Esophagus squamous epithelium (tissue), 5 donors: ENCODE measurements at places on chromosomes 1 and 21.

DNA sequence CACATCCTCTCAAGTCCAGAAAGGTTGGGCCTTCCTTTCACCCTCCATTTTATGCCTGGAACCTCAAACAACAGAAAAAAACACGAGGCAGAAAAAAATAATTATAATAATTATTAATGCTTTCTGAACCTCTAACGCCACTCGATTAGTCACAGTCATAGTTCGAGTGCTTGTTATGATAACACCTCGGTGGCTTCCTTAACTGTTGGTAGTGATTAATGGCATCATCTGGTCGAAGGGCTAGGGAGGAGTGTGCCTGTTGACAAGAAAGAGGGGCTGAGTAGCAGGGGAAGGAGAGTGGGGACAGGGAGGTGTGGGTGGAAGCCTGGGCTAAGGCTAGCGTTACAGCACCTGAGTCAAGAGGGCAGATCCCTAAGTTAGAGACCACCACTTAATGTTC, 21.3 kb upstream of the IL10 start:
- DNase-seq = no peak

- no peak for DNase-seq
These were observed 3.9 kb upstream of the NHLH1 start for GRCh38 chr1:160363010-160363409.

GRCh38 chr1:77416692-77417450, 135.1 kb downstream of the AK5 start:
- no peak for DNase-seq

DNA sequence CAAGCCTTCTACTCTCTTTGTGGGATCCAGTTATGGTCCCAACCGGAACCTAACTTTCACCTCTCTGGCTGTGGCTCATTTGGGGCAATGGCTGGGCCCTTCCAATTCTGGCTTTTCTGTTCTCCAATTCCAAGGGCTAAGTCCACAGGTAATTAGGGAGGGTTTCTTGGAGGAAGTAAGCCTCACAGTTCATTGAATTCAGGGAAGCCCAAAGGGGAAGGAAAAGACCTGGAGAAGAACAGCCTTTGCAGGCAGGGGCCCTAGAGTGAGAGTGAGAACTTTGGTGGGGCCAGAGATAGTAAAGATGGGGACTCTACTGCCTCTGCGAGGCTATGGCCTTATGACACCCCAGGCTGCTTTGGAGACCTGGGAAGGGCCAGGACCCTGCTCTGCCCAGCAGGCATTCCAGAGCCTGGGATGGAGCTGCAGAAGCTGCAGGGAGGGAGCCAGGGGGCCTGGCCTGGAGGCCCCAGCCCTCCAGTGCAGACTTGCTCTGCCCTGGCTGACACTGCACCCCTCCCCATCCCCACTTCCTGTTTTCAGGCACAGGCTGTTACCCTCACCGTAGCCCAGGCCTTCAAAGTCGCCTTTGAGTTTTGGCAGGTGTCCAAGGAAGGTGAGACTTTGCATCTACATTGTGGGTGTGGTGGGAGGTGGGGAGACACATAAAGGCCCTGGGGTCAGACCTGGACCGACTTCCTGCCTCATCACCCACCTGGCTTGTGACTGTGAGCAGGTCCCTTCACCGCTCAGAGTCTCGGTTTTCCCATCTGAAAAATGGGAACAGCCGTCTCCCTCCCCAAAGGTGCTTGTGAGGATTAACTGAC, 18.9 kb downstream of the LDLRAP1 start:
- peak; percentile 37 for DNase-seq

DNA sequence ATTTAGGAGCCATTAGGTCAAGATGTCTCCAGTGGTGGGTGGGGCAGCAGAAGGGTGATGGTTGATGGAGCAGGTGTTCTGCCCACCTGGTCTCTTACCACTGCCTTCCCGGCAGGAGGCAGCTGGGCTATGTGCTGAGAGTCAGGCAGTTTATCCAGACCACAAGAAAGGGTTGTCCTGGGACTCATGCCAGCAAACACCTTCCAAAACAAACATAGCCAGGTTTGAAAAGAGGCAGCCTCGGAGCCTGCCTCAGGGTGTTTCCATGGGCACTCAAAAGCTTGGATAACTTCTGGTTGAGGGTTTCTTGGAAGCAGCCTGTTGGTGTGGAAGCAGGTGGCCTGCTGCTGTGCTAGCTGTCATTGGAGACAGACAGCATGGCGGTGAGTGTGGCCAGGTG, 187.2 kb downstream of the PCP4 start:
- DNase-seq = no peak

DNA sequence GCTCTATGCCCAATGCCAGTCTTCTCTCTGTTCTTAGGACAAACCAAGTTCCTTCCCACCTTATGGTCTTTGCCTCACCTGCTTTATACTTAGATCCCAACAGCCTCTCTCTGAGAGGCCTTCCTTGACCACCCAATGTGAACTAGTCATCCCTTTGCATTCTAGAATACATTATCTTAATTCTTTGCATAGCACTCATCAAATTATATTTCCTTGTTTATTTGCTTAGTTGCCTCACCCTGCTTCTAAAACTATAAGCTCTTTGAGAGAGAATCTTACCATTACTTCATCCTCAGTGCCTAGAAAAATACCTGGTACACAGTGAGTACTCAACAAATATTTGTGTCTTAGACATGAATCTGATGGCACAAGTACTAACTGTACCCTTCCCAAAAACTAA, 8.0 kb downstream of the PIGP start:
- DNase-seq = no peak

GRCh38 chr1:28078680-28079626, 9.5 kb downstream of the EYA3 start:
- DNase-seq = no peak

- no peak for DNase-seq
These were observed 403.7 kb upstream of the B3GALT2 start for GRCh38 chr1:193590102-193590501.

DNA sequence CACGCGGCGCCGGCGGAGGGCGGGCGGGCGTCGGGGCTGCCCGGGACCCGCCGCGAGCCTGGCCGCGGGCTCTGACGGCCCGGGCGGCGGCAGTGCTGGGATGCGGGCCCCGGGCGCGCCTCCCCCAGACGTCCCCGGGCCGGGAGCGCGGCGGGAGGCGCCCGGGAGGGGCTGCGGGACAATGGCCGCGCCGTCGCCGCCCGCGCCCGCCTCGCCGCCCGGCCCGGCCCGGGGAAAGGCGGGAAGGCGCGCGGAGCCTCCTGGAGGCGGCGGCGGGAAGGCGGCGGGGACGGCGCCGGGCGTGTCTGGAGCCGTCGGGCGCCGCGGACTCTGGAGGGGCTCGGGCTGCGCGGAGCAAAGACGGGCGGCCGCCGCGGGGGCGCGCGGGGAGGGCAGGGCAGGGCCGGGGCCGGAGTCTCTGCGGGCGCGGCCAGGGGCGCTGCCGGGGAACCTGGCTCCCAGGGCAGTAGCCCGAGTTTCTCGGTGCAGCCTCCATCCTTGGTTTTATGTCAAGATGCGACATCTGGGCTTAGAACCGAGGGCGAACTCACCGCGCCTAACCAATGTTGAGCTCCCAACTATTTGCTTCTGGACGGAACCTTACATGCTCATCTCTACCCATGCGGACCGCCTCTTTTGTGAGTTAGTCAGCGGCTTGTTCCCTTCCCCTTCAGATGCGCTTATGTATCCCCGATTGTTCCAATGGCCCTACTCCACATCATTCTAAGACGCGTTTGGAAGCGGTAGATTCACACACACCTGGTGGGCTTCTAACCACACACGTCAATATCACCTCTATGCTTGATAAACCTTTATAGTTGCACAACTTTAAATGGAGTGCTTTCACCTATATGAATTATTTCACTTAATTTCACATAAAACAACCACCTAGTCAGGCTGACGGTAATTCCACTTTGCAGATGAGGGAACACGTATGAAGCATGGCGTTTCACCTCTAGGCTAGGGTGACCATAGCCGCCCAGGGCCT, 651 bp downstream of the ZBTB8A start:
- no peak for DNase-seq

DNA sequence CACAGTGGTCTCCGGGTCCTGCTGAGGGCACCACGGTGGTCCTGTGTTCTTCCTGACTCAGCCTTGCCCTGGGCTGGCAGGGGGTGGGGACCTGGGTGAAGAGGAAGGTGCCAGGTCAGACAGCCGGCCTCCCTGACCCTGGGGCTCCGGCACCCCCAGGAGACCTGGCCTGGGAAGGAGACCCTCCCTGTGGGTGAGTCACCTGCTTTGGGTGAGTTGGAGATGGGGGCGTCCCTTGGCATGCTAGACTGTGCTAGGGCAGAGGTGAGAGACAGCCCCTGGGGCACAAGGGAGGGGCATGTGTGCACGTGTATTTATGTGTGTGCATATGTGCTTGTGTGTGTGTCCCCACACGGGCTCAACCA, 23.4 kb downstream of the SPSB1 start:
- DNase-seq = no peak

DNA sequence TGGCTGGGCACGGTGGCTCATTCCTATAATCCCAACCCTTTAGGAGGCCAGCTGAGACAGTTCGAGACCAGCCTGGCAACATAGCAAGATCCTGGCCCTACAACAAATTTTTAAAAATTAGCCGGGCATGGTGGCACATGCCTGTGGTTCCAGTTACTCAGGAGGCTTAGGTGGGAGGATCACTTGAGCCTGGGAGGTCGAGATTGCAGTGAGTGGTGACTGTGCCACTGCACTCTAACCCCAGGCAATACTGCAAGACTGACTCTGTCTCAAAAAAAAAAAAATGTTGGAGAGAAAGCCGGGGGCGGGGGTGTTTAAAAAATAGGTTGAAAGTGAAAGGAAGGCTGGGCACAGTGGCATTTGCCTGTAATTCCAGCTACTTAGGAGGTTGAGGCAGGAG, 16.5 kb downstream of the CLDN19 start:
- no peak for DNase-seq

DNA sequence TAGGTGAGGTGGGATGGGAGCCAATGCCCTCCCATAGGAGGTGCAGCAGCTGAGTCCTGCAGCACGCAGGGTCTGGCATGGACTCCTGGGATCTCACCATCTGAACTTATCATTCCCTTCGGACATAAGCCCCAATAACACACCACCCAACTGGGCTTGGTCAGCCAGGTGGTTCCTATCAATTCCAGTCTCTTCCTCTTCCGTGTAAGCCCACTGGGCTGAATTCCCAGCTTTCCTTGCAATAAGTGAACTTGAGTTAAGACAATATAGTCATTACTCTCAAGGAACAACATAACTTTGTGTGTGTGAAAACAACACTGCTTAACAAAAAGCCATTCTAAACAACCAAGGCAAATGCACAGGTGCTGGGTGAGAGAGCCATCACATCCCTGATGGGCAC, 86.6 kb upstream of the EDN2 start:
- DNase-seq = no peak

- no peak for DNase-seq
These were observed 10.3 kb downstream of the MORN1 start for GRCh38 chr1:2380816-2381591.

DNA sequence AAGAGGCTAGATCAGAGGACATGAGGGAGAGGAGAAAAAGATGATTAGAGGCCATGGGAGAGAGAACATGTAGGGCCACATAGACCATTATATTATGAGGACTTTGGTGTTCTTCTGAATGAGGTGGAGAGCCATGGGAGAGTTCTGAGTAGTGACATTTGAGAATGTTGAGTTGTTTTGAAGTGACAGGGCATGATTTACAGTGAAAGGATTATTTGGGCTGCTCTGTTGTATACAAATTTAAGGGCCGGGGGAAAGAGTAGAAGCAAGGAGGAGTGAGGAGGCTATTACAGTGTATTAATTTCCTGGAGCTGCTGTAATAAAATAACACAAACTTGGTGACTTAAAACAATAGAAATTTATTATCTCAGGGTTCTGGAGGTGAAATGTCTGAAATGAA, 102.5 kb upstream of the RGS4 start:
- DNase-seq = no peak

DNA sequence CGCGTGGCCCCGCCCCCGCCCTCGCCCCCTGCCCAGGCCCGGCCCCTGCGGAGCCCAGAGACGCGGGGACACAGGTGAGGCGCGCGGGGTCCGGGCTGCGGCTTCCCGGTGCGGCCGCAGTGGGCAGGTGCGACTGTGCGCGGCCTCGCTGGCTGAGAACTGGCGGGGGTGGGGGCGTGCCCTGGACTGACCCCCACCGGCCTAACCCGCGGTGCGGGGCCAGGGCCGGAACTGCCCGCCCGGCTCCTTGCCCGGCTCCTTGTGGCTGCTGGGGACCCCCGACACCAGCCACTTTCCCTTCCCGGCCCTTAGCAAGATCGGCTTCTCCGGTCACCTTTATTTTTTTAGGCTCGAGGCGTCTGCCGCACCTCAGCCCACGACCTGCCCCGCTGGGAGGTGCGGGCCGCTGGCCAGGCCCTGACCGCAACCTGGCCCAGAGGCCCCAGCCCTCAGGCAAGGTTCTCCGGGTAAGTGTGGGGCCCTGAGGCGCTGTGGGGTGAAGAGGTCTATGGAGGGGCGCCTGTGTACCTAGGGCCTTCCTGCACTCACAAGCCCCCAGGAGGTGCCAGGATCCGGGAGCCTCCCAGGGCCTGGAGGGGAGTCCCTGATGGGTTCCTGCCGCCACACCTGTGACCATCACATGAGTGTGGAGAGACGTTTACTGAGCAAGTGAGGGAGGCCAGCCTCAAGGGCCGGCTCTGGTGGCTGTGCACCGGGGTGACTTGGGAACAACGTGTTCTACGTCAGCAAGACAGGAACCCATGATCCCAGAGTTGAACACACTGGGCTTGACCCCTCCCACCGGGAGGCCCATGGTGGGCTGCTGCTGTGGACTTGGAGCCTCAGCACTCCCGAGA, at the start of gene SMIM1:
TSS of gene SMIM1 (plus strand) at position 35 of the 857 bp plus-strand sequence. CDS start 2,625 bp downstream, outside the sequence.
- DNase-seq = no peak

DNA sequence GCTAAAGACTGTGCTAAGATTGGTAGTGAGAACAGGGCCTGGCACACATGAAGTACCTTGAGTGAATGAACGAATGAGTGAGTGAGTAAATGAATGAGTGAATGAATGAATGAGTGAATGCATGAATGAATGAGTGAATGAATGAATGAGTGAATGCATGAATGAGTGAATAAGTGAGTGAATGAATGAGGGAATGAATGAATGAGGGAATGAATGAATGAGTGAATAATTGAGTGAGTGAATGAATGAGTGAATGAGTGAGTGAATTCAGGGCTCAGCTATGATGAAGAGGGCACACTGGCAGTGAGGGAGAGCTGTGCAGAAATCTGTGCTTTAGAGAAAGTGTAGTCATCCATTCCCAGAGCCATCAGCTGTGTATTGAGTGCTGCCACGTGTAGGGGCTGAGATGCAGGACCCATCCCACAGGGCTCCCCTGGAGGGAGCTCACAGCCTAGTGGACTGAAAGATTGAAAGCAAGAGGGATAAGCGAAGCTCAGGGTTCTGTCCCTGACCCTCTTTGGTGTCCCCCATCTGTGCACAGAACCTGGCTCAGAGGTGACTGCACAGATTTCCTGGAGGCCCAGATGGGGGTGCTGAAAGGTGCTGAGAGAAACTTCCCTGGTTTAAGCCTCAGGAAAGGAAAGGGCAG, 217.9 kb upstream of the VAMP3 start:
- no peak for DNase-seq

DNA sequence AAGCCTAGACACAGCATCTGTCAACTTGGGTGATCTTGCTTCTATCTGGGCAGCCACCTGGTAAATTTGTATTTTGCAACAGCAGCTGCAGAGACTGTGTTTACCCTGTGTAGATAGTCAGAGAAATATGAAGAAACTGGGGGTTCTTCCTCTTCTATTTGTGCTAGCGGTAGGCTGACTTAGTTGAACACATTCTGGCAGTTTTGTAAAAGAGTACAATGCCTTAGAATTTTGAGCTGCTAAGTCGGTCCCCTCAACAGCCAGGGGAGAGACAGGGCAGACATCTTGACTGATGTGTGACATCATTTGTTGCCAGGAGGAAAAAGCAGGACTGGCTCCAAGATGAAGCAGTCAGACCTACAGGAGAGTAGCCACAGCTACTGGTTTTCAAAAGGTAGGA, 53.7 kb downstream of the KCNJ6 start:
- DNase-seq = no peak

- DNase-seq = no peak
These were observed 1.1 kb upstream of the RCSD1 start for GRCh38 chr1:167628741-167629515.
